ENCODE measurements at places on chromosomes 7 and 10.
A peak's percentile ranks its signal among the peaks of the same experiment; 100 is the strongest.

DNA sequence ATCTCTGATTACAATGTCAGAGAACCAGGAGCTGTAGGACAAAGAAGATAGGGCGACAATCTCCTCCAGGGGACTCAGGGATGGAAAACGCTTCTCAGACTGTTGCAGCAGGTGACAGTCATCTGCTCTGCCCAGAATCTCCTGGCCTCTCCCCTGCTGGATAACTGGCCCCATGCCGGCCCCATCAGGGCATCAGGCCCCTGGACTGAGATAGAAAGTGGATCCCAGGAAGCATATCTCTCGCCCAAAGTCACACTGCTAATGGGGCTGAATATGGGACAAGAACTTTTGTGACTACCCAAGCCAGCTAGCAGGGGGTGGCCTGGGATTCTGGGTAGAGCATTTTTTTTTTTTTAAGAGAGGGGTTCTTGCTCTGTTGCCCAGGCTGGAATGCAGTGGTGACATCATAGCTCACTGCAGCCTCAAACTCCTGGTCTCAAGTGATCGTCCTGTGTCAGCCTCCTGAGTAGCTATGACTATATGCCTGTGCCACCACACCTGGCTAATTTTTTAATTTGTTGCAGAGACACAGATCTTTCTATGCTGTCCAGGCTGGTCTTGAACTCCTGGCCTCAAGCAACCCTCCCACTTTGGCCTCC lies 20.5 kb upstream of the MLXIPL start:
- no peak for DNase-seq

DNA sequence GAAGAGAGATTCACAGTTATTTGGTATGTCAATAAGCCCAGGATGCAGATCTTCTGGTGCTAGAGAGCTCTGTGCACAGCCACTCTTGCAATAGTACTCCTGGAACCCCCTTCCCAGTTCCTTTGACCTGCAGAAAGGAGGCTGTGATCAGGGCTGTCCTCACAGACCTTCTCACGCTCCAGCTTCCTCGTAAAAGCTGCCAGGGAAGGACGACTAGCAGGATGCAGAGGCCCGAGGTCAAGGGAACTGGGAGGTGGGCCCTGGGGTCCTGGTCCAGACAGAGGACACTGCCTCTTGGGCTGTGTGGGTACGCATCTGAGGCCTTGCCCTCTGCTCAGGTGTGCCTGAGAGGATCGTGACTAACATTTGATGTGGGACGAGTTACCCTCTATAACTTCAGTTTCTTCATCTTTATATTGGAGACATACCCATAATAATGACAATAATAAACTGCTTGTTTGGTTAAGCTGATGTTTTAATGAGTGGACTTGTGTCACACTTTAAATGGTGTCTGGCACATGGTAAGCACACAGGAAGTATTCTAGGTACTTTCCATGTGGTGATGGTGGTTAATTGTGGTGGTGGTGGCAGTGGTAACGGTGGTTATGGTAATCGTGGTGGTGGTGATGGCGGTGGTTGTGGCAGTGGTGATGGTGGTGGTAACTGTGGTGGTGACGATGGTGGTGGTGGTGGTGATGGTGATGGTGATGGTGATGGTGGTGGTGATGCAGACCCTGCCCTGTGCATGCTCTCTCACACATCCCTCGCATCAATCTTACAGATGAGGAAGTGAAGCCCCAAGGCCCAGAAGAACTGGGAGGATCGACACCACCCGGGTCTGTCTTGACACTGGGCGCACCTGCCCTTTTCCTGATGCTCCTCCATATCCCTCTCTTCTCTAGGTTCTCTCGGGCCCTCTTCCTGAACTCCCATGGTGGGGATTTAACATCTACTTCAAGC lies 235.2 kb upstream of the GRB10 start:
- DNase-seq: no peak

GRCh38 chr10:97124211-97124610 lies 61.5 kb downstream of the SLIT1 start:
- DNase-seq: no peak

GRCh38 chr10:132671228-132672154 lies 114.5 kb downstream of the NKX6-2 start:
- no peak for DNase-seq

DNA sequence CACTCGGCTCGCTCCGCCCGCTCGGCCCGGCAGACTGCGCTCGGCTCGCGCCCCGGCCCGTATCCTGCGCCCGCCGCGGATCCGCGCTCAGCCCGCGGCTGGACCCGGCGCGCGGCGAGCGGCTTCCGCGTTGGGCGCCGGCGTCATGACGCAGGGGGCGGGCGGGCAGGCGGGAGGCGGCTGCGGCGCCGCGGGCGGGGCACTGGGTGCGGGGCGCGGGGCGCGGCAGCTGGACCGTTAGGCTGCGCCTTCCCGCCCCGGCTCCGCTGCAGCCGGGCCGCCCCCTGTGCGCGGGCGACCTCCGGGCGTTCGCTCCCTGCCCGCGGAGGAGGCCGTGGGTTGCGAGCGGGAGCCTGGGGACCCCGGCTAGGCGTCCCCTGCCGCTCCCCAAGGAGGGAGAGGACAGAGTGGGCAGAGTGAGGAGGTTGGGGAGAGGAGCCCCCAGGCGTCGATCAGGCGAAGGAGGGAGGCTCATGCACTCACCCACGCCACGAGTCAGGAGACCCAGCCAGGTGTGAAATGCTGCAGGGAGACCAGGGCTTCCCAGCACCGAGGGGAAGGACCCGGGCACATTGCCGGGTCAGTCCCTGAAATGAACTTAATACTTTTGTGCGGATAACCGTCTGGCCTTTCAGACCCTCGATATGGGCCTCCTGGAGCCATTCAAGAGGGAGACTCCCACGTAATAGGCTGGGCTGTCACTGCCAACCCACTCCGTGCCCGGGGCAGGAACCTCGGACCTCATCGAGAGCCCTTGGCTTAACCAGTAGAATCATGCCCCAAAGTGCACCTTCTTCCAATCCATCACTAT lies at the start of gene PIP4K2A:
Gene PIP4K2A (minus strand): TSS at position 100 of the 811 bp plus-strand sequence. CDS start 252 bp downstream, outside the sequence.
- DNase-seq: peak; percentile 84

DNA sequence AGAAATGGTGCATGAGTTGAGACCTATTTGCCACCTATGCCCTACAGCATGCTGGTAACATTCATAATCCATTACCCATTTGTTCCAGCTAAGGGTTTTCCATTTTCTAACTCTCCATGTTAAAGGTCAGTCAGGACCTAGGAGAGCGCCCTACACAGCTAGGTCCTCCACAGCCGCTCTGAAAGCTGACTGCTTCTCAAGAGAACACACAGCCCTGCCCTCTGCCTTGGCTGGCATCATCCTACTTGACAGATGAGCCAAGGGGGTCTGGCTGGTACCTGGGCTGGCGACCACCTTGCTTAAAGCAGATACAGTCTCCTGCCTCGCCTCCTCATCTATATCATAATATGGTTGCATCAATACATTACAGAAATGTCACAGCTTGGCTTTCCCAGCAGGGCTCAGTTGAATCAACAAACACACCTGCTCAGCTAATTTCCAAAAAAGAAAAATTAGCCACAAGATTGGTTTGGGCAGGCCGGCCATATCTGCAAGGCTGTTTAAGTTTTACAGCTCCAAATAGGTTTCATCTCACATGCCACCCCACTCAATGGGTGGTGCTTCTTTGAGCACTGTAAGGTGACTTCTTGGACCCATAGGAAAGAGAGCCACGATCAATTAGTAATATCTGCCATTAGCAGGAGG lies 17.3 kb downstream of the TLL2 start:
- no peak for DNase-seq

DNA sequence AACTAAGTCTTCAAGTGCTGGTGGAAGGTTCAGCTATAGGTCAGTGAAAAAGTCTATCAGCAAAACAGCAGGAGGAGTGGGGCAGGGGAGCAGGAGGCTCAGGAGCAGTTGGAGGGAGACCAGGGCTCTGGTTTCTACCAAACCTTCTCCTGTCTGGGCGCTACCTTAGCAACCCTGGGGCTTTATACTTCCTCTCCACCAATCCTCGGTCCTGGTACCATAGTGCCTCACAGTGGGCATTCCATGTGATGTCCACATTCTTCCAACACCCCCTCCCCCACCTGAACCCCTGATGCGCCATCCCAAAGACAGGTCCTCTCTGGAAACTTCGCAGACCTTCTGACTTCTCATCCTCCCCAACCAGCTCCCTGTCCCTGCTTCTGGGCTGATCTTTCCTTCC lies 25.3 kb upstream of the ACSM6 start:
- no peak for DNase-seq

DNA sequence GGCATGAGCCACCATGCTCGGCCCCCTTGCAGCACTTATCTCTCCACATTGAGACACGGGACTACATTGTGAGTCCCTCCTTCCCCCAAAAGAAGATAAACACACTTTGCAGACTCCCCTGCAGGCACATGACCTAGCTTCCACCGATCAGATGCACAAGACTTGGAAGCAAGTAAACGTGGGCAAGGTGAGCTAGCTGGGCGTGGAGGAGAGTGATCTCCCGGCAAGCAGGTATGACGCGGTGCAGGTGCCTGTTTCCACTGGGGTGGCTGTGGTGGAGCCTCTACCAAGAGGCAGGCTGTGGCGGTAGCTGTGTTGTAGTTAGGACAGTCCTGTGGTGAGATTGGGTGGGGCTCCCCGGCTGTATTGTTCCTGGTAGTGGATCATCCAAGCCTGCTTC lies 7.7 kb upstream of the COMTD1 start:
- DNase-seq: no peak

- DNase-seq: no peak
These were observed 11.5 kb upstream of the MACC1 start for GRCh38 chr7:20228654-20229053.

GRCh38 chr10:82691211-82691610 lies 816.2 kb downstream of the NRG3 start:
- DNase-seq: no peak

DNA sequence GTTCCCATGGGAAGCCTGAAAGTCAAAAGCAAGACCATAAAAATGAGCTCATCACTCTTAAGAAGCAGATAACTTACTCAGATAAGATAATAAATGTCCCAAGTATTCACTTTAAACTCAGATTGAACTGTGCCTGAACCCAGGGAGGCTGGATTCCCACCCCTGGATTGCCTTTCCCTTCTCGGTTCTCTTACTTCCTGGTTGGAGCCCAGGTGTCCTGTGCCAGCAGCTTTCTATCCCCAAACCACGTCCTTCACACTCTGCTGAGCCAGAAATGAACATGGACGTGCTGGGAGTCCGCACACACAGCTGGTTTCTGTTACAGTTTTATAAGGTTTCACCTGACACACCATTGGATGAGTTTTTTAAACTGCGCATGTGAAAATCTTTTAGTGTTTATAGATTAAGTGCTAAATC lies 636.2 kb upstream of the IGFBP3 start:
- DNase-seq: peak; percentile 60

DNA sequence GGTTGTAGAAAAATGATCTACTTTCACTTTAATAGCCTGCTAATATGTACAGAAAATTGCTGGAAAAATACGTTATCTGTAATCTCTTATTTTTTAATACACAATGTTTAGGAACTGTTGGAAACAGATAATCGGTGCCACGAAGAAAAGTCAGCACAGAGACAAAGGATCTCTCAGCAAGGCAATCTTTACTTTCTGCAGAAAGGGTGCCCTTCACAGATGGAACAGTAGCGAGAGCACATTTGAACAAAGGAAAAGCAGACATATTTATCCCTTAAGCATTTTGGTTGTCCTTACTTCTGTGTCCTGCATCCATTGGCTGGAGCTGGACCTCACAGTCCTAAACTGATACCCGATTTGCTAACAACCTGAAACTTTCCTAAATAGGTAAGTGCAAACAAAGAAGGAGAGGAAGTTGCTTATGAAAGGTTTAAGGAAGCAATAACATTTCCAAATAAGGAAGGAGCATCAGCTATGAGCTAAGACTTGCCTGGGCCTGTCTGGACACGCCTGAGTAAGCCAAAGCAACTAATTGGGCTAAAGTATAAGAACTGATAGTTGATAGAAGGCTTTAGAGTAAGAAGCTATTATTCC lies 640.0 kb downstream of the SH2D4B start:
- DNase-seq: no peak

- no peak for DNase-seq
These were observed 908 bp downstream of the CRYGN start for GRCh38 chr7:151438864-151439601.

- DNase-seq: no peak
These were observed 62.7 kb downstream of the HPSE2 start for GRCh38 chr10:99172950-99173349.

DNA sequence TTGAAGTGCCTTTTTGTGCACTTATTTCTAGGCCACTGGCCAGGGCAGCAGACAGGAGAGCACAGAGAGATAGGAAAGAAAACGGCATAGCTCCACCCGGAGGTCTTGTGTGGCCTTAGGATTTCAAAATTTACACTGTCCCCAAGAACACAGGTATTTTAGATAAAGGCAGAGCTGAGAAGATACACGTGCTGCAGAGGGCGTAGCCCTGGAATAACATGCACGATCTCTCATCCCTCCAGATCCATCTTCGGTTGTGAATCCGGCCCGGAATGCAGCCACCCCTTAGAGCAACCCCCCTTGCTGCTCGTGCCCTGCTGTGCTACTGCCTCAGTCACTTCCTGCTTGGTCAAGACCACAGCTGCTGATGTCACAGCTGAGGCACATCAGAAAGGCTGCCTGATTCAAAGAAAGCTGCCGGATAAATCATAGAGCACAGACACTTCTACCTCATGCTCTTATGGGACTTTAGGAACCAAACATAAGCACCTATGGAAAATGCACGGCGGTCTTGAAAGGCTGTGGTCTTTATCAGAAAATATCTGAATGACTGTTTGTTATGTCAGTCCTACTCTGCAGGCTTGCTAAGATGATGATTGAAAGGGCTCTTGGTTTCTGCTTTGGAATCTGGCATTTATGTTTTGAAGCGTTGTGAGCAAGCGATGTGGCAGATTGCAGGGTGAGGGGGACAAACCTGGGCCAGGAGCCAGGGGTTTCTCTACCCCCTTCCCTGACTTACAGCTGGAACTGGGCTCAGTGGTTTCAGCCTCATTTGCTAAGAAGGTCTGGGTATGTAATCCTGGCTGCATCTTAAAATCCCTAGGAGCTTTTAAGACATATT lies 152.0 kb downstream of the SVIL start:
- no peak for DNase-seq

- DNase-seq: no peak
These were observed 154.7 kb upstream of the KAT6B start for GRCh38 chr10:74671716-74672115.

DNA sequence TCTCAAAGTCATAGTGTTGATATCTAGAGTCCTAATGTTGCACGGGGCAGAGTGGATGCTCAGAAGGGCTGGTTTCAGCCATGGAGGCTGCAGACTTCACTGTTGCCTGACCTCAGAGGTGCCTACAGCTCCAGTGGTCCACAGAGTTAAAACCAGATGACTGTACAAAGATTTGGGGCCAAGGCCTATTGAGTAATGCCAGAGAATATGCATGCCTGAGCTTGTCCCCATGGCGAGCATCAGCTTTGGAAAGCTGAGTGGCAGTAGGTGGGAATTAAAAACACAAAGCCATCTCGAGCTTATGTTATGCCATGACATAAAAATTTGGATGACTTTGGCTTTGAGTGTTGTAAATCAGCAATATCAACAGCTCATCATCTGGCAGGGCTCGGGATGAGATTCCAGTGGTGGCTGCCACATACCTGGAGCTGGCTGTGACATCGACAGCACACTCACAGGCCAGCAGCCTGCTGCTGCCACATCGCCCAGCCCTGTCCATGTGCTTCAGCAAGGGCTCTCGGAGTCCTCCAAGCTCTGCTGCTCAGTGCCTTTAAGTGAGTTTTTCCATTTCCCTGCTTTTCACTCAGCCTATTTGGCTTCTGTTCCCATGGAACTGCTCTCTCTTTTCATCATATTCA lies 379.6 kb downstream of the TNS3 start:
- DNase-seq: no peak
